NCI-H1417 (cell line): ENCODE measurements at places on chromosomes 6 and 20.

DNA sequence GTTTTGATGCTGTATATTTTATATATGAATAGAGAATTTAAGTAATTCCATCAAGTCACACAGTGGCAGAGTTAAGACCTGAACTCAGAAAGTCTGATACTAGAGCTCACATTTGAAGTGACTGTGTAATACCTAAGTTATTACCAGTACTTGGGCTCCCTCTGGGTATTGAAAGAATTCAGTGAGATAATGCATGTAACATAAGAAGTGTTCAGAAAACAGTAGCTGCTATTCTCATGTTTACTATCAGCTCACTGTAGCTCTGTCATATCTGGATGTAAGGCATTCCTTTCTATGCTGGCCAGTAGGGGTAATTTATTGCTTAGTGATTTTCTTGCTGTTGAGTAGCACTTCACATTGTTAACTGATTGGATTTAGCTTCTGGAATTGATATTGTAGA is 44.6 kb downstream of the NKX2-4 start:
- DNase-seq: no peak

DNA sequence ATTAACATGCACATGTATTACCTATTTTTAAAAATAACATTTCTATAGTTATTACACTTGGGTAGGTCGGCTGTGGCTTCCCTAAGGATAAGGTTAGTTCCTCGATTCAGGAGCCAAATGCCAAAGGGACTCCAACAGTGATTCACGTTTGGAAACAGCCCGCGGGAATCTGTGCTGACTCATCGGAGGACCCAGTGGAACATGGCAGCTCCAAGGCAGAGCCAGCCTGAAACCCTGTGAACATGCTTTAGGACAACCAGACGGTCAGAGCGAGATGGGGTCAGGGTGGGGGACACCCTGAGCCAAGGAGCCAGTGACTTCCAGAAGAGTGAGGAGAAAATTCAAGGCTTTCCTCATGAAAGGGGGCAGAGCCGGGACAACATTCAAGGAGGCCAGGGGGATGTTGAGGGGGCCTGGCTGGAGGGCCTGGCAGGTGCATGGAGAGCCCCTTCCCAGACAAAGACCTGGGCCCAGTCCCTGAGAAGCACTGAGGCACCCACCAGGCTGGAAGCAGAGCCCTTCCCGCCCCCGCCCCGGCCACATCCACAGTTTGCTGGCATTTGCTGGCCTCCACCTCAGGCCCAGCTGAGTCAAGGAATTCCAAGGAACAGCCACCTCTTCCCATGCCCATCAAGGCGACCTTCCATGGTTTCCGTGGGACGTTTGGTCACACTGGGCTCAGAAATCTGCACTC is 133.2 kb downstream of the SNX5 start:
- no peak for DNase-seq

DNA sequence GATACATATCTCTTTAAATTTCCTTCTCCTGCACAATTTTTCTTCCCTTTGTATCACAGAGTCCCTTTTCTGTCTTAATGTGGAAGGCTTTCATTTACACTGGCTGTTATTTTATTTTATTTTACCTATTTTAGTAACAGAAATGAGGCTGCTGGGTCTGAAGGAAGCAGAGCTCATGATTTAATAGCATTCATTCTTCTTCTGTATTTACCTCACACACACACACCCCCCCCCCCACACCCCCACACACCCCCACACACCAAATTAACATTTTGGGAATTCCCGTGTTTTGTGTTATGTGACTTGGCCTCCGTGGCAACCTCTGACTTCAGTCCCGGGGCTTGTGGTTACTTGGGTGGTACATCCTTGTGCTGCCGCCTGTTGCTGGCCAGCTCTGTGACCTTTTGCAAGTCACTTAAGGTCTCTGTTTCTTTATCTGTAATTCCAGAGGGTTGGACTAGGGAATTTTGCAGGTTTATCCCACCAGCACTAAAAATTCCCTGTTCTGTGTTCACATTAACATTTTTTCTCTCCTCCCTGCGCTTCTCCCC is 108.8 kb downstream of the TIAM2 start:
- no peak for DNase-seq

GRCh38 chr6:654136-654535 is 2.8 kb downstream of the HUS1B start:
- no peak for DNase-seq

- no peak for DNase-seq
Observed at GRCh38 chr6:144350528-144350880, 65.4 kb downstream of the UTRN start.

DNA sequence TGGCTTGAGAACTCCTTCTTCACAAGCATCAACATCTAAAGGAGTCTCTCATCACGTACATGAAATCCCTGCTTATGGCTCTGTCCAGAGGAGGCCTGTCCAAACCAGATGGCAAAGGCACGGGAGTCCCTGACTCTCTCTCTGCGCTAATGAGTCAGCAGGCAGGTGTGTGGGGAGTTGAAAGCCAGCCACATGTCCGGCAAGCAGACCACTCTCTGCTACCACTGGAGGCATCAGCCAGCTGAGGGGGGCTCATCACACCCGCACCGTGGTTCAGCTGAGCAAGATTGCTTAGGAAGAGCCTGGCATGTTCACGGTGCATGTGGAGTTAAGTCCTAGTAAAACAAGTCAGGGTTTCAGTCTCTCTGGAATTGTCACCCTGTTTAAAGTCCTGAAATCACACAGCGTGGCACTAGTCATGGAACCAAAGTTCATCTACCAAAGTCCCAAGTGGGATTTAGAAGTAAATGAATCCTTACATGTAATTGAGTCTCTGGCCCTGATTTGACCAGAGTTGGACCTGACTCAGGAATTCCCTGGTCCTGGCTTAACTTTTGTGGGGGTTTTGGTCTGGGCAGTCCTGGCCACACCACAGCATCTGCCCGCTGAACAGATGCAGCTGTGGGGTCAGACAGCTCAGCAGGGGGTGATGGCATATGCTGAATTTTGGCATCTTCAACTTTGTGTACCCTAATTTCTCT is 155.2 kb upstream of the RIN2 start:
- no peak for DNase-seq

DNA sequence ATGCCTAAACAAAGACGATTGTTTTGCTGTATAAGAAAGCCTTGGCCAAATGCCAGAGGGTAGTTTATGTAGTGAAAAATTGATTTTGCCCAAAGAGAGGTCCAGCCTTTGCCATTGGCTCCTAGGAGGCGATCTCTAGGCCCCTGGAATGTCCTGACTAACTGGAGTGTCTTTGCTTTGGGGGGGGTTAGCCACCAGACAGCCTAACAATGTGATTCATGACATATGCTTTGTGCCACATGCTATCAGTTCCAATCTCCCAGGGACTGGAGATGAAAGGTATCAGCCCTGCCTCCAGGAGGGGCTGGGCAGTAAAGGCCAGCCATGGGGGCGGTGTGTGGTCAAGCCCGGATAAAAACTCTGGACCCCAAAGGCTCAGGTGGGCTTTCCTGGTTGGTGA is 32.7 kb upstream of the TUBB2A start:
- no peak for DNase-seq
